Aortic smooth muscle cell (primary cell): ENCODE measurements at places on chromosomes 12 and 14. TPM values are rescaled to one million over a fixed set of nuclear protein-coding genes. Genes with fewer than 3 reads are reported as not detected.

ETFBKMT gene
- 2.6 and 4.0 TPM in 2 replicates for total RNA-seq

LRRC10 gene
- not detected in 2 replicates for total RNA-seq

NELL2 gene
- total RNA-seq: under 0.01 TPM in 1 of 2 replicates, not detected in the other

GPRC5D gene
- 0.25 TPM in 1 of 2 replicates, not detected in the other for total RNA-seq

CD4 gene
- total RNA-seq: 3.1 and 7.5 TPM in 2 replicates

SMAGP gene
- total RNA-seq: 12.3 and 14.0 TPM in 2 replicates

INHBC gene
- not detected in 2 replicates for total RNA-seq

SLCO1B1 gene
- not detected in 2 replicates for total RNA-seq

FOXM1 gene
- 8.5 and 9.3 TPM in 2 replicates for total RNA-seq

SIX6 gene
- not detected in 2 replicates for total RNA-seq

RPGRIP1 gene
- not detected in 2 replicates for total RNA-seq

FAIM2 gene
- 0.81 and 2.0 TPM in 2 replicates for total RNA-seq

PTHLH gene
- 6.0 and 15.5 TPM in 2 replicates for total RNA-seq

EIF2B1 gene
- 42.3 and 46.3 TPM in 2 replicates for total RNA-seq

FAM90A1 gene
- total RNA-seq: 0.06 TPM in 1 of 2 replicates, not detected in the other

RIMBP2 gene
- total RNA-seq: not detected in 2 replicates

VWF gene
- total RNA-seq: 1.1 and 2.5 TPM in 2 replicates
